ENCODE measurements at places on chromosomes 7 and 10.

GRCh38 chr7:20790375-20790774 lies 3.7 kb upstream of the SP8 start:
- no peak for DNase-seq

DNA sequence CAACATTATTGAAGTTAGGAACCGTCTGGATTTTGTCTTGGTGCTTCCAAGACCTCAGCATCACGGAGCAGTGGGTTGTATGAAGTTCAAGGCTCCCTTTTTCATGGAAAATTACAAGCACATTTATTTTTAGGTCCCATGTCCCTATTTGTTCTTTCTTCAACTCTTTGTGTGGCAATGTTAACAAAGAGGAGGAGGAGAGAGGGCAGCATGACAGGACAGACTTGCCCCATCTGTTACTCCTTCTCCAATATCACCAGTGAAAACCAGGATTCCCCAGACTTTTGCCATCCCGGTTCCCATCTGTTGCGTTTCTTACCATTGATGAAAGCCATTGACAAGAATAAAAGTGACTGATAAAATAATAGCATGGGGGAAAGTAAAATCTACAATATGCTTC lies 28.6 kb downstream of the EEPD1 start:
- no peak for DNase-seq

DNA sequence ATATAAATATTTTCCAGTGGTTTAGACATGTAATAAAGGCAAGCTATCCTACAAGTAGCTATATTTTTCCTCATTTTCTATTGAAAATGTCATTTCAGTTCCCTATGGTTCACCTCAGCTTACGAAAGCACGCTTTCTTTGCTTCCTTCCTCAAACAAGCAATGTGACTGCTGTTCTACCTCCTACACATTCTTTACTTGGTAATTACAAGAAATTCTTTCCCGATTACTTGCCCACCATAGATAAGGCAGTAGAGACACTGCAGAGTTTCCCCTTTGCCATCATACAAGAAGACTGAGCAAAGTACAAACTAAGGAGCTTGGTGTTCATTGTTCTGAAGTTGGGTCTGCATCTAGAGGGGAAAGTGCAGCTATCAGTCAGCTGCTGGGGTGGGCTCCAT lies 249.4 kb downstream of the CRPPA start:
- DNase-seq: no peak

- no peak for DNase-seq
These were observed 272.4 kb upstream of the SP8 start for GRCh38 chr7:21059069-21059468.

DNA sequence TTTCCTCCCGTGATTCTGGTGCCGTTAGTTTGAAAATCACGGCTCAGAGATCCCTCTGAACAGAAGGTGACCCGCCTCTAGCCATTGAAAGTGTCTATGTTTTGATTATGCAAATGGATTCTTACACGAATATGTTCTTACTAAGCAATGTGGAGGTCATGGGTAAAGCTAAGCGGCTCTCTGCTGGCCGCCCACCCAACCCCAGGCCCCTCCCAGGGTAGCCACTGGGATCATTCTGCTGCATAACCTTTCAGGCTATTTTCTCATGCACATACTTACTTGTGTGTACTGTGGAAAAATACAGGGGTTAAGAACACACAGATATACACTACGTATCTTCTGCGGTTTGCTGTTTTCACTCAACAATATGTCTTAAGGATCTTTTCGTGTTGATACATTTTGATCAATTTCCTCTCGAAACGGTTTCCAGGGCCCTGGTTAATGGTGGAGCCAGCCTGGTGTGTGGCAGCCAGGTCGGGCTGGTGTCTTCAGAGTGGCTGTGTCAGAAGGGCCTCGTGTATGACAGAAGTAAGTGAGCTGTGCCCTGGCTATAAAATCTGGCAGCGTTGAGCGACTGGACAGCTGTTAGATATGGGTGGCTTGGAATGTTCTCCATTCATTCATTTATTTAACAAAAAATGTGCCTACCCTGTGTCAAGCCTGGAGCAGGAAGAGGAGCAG lies 29.9 kb downstream of the ZNF783 start:
- no peak for DNase-seq

DNA sequence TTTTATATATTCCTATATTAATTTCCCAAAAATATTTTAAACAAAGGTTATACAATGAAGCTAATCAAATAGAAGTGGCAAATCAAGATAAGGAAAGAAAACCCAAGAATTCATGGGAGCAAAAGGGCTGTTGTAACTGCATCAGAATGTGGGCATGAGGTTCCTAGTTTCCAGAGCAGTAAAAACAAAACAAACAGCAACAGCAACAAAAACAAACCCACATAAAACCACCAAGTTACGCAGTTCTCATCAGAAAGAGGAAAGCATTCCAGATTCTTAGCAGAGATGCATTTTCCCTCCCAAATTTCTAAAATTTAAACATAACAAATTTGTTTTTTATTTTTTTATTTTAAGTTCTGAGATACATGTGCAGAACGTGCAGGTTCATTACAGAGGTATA lies 34.8 kb upstream of the MSMB start:
- no peak for DNase-seq

DNA sequence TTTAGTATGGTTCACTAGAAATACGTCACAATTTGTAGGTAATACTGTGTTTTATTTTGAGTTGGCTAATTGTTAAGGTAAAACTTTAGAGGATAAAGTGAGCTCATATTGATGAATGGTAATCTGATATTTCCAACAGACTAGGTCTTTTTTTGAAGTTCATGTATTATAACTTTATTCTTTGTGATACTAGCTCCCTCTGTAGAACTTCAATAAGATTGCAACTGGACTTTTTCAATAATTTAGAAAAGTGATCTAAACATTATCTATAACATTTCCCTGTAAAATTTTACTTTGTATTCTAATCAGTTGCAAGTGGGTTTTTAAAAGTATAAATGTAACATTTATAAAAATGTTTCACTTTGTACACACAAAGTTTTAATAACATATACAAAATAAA lies 83.5 kb downstream of the ADK start:
- peak; percentile 25 for DNase-seq

DNA sequence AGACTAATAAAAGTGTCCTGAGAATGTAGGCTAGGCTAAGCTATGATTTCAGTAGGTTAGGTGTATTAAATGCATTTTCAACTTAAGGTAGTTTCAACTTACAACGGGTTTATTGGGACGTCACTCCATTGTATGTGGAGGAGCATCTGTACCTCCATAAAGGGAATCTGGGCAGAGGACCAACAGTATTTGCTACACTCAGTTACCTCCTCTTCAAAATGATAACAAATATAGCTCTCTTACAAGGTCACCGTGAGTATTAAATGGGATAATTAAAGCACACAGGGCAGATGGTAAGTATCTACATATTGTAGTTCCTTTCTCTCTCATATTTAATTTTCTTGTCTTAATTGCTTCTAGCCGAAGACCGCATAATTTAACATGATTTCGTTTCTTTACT lies 59.0 kb upstream of the FGL2 start:
- DNase-seq: no peak

- DNase-seq: no peak
These were observed 79.7 kb upstream of the ELN start for GRCh38 chr7:73948287-73948686.

- DNase-seq: no peak
These were observed 18.6 kb upstream of the DNAJB6 start for GRCh38 chr7:157318015-157318706.

DNA sequence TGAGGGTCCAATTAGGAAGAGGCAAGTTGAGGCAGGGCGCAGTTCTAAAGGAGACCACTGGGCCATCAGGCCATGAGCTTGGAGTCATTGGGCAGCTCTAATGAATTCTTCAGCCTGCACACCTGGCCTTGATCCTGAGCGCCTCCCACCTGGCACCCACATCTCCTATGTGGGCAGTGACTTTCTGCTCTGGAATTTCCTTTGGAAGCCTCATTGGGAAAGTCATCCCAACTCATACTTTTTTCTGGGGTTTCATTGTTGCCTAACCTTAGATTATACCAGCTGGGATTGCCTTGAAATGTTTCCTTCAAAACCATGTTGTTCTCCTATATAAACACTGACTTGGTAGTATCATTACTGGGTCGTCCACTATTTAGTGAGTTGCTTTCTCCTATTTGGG lies 54.1 kb downstream of the PLPP4 start:
- no peak for DNase-seq

DNA sequence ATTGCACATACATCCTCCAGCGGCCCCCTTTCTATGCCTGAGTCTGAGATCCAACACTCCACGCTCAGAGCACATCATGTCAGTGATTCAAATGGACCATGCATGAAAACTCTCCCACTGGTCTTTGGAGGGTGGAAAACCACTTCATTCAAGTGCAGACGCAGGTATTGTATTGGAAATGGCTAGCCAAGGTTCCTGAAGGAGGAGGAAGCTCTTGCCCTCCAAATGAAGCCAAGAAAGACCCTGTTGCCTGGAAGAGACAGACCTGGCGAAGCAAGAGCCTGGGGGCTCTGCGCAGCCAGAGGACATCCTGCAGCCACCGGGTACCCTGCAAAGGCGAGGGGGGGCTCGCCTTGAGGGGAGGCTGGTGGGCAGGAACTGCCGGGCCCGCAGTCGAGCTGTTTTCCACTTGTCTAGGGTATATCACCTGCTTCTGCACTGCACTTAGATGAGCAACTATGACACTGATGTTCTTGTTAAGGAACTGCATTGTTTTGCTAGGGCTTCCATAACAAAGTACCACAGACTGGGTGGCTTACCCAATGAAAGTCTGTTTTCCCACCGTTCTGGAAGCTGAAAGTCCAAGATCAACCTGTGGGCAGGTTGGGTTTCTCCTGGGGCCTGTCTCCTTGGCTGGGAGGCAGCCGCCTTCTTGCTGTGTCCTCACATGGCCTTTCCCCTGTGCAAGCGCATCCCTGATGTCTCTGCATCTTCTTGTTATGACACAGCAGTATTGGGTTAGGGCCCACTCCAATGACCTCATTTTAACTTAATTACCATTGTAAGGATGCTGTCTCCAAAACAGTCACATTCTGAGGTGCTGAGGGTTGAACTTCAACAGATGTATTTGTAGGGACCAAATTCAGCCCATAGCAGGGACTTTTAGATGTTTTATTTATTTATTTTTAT lies 233.4 kb downstream of the ARHGAP12 start:
- DNase-seq: no peak

DNA sequence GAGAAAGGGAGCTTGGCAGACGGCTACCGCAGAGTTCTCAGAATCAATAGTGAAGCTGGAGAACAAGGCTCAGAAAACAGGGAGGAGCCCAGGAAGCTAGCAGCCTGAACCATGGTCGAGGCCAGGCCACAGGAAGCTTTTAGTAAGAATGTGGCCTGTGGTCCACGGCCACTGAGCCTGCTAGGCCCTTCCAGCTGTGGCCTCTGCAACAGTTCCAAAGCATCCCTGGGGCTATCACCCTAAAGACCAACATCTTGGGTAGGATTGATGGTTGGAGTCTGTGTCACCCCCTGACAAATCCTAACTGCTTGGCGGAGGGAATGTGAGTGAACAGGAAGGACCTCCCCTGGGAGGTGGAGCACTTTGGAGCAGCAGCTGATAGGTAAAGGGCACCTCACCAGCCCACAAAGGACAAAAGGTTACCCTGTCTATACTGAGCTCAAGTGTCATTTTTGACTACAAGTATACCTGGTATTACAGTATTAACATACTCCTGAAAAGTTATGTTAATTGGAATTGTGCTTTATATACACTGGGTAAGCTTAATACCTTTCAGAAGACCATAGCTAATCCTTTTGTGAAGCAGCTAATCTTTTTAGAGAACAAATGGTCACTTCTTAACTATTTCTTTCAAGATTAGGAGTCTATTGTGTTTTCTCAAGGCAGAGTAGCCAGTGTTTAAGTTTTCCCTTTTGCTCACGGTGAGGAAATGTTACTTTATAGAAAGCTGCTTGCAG lies 18.7 kb downstream of the PTPRE start:
- no peak for DNase-seq

DNA sequence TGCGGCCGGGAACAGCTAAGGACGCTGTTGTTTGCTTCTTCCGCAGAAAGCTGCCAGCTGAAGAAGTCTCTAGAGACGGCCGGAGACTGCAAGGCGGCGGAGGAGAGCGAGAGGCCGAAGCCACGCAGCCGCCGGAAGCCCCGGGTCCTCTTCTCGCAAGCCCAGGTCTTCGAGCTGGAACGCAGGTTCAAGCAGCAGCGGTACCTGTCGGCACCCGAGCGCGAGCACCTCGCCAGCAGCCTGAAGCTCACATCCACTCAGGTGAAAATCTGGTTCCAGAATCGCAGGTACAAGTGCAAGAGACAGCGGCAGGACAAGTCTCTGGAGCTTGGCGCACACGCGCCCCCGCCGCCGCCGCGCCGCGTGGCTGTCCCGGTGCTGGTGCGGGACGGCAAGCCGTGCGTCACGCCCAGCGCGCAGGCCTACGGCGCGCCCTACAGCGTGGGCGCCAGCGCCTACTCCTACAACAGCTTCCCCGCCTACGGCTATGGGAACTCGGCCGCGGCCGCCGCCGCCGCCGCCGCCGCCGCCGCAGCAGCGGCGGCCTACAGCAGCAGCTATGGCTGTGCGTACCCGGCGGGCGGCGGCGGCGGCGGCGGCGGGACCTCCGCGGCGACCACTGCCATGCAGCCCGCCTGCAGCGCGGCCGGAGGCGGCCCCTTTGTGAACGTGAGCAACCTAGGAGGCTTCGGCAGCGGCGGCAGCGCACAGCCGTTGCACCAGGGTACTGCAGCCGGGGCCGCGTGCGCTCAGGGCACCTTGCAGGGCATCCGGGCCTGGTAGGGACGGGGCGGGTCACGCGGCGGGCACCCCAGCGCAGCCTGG lies 2.4 kb downstream of the NKX2-3 start:
- DNase-seq: no peak

- DNase-seq: no peak
These were observed 214.6 kb upstream of the PFKP start for GRCh38 chr10:2852574-2853323.

DNA sequence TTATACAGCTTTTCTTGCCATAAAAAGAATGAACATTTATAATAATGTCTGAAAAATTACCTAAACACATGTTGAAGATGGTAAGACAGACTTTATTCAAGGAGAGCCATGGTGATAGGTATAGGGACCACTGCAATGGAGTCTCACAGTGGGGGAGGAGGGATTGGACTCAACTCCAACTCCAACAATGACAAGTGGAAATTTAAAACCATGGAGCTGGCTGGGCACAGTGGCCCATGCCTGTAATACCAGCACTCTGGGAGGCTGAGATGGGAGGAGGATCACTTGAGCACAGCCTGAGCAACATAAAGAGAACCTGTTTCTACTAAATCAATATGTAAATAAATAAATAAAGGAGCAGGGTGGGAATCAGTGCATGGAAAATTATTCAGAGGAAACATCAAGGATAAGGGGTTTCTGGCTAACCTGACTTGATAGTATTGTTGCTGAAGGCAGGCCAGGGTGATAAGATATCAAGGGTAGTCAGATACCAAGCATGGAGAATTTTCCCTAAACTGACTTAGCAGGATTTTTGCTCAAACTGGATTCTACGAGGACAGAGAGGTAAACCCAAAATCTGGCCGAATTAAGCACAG lies 19.5 kb upstream of the MICU1 start:
- DNase-seq: no peak

DNA sequence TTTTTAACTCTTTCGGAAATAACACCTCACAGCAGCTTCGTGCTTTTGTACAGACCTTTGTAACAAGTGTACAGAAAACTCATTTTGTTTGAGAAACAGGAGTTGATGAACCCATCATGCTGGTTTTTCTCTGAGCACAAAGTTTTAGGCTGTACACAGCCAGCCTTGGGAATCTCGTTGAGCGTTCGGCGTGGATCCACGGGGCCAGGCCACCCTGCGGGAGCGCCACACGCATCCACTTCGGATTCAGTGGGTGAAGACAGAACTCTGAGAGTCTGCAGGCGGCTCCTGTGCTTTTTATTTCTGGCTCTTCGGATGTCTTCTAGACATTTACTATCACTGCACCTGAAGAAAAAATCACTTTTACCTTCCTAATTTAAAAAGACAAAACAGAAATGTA lies 131.2 kb downstream of the SMURF1 start:
- no peak for DNase-seq

Measured in CD4-positive, alpha-beta T cell treated with Interferon alpha-2 for 1 hour (primary cell).